CD4-positive, alpha-beta T cell treated with Interferon gamma for 1 hour (primary cell): ENCODE measurements at places on chromosomes 16 and 17.

DNA sequence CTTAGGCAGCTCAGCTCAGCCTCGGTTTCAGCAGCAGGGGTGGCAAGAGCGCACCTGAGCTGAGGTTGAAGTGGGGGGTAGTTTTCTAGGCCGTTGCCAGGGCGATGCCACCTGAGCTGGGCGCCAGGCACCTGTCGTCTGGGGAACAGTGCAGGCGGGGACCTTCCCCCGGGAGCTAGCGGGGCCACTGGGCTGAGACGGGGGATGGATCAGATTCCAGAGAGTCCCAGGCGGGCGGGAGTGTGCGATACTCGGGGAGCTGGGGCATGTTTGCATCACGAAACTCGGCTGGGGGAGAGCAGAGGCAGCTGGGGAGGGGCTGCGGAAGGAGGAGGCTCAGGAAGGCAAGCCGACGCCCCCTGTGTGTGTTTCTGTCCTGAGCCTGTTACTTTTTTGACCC is 477 bp upstream of the CLDN9 start:
- no peak for DNase-seq

DNA sequence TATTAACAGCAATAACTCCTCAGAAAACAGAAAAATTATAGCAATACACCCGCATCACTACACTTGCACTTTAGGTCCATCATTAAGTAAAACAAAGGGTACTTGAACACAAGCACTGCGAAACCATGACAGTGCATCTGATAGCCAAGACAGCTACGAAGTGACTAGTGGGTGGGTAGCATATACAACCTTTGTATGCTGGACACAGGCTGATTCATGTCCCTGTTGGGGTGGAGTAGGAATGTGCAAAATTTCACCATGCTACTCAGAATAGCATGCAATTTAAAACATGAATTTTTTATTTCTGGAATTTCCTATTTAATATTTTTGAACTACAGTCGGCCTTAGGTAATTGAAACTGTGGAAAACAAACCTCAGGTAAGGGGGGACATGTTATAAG is 2414.1 kb downstream of the TP53TG3F start:
- no peak for DNase-seq

DNA sequence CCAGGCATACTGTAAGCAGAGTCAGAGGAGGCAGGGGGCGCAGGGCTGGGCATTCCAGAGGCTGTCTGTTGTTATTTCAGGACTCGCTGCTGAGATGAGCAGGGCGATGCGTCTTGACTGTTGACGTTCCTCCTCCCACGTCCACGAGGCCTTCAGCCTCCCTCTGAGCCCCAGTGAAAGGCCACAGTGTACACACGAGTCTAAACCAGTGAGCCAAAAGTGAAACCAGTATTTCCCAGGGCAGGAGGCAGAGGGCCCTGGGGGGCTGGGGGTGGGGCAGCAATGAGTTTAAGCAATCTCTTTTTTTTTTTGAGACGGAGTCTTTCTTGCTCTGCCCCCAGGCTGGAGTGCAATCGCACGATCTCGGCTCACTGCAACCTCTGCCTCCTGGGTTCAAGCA is 21.5 kb downstream of the SMTNL2 start:
- DNase-seq, result no peak

- DNase-seq, result peak; percentile 68
These were observed at the start of gene HSD3B7 for GRCh38 chr16:30984669-30985400. Gene HSD3B7 (plus strand): TSS chr16:30985207. CDS start chr16:30985659, 452 bp downstream.

- DNase-seq, result no peak
These were observed 478.0 kb downstream of the SLC39A11 start for GRCh38 chr17:72614476-72614870.

- no peak for DNase-seq
These were observed 465 bp upstream of the PRSS22 start for GRCh38 chr16:2858245-2859025.

GRCh38 chr17:21425736-21426135 is 49.6 kb downstream of the KCNJ12 start:
- DNase-seq, result no peak

DNA sequence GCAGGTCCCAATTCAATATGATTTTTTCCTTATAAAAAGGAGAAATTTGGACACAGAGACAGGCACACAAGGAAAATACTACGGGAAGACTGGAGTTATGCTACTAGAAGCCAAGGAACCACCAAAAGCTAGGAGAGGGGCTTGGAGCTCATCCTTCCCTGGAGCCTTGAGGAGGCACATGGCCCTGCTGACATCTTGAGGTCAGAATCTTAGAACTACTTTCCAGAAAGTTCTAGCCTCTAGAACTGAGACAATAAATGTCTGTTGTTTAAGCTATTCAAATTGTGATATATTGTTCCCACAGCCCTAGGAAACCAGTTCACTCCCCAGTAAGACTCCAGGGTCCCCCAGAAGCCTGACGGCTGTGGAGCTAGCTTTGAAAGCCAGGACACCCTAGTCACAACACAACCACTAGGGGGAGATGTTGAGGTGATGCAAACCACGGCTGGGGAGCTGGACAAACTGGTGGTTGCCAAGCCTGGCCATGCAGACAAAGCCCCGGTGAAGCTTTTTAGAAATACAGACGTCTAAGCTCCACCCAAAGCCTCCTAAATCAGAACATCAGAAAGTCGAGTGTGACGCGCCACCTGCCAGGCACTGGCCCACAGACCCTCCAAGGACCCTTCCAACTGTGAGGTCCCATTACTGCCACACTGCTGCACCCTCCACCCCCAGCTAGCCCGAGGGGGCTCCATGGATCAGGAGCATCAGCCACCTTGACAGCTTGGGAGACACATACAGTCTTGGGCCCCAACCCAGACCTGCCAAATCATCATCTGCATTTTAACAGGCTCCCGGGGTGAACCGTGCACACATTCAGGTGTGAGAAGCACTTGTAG is 106.4 kb downstream of the SLC39A11 start:
- DNase-seq, result peak; percentile 41

DNA sequence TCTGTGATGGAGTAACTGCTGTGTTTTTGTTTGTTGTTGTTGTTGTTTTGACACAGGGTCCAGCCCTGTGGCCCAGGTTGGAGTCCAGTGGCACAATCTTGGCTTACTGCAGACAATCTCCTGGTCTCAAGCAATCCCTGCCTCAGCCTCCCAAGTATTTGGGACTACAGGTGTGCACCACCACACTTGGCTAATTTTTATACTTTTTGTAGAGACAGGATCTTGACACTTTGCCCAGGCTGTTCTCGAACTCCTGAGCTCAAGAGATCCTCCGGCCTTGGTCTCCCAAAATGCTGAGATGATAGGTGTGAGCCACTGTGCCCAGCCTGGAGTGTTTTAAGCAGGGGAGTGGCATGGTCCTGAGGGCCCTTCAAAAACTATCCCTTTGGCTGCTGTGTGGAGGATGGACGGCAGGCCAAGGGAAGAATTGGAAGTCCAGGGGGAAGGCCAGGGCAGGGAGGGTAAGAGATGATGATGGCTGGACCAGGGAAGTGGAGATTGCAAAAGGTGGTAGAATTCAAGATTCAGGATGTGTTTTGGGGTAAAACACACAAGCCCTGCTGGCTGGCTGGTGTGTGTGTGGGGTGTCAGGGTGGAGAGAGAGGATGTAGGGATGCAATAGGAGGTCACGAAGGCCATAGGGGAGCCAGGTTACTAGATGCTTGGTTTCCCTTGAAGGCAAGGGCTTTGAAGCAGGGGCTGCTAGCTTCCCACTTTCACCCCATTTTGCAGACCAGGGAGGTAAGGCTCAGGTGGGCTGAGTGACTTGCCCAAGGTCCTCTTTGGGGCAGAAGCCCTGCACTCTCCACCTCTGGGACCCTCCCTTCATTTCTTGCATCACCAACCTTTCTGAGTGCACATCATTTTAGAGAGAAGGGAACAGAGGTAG is 18.8 kb upstream of the PLLP start:
- DNase-seq, result no peak

DNA sequence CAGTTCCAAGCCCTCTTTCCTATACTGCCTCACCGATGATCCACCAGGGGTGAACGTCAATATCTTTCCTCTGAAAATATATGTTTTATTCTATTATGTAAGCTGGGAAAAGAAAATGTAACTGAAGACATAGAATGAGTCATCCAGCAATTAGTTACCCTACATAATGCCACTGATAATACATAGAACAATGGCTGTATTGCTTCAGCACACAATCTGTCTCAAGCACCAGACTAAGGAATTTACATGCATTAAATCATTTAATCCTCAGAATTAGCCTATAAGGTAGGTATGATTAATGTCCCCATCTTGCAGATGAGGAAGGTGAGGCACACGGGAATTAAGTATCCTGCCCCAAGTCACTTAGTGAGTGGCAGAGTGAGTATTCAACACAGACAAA is 472.8 kb downstream of the TOX3 start:
- no peak for DNase-seq

GRCh38 chr17:75181608-75182318 is 996 bp downstream of the SUMO2 start:
- peak; percentile 31 for DNase-seq

GRCh38 chr17:3547628-3548027 is 10.0 kb downstream of the TRPV3 start:
- no peak for DNase-seq

GRCh38 chr17:35766903-35767510 is 6.3 kb downstream of the C17orf50 start:
- DNase-seq, result peak; percentile 25

DNA sequence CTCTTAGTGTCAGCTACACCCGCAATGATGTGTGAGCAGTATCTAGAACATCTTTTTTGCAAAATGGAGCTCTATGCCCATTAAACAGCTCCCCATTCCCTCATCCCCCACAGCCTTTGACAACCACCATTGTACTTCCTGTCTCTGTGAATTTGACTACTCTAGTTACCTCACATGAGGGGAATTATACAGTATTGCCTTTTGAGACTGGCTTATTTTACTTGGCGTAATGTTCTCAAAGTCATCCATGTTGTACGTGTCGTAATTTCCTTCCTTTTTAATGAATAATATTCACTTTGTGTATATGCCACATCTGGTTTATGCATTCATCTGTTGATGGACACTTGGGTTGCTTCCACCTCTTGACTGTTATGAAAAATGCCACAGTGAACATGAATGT is 23.2 kb upstream of the CCL22 start:
- DNase-seq, result no peak

GRCh38 chr16:56985288-56985961 is 3.9 kb upstream of the NLRC5 start:
- peak; percentile 38 for DNase-seq

DNA sequence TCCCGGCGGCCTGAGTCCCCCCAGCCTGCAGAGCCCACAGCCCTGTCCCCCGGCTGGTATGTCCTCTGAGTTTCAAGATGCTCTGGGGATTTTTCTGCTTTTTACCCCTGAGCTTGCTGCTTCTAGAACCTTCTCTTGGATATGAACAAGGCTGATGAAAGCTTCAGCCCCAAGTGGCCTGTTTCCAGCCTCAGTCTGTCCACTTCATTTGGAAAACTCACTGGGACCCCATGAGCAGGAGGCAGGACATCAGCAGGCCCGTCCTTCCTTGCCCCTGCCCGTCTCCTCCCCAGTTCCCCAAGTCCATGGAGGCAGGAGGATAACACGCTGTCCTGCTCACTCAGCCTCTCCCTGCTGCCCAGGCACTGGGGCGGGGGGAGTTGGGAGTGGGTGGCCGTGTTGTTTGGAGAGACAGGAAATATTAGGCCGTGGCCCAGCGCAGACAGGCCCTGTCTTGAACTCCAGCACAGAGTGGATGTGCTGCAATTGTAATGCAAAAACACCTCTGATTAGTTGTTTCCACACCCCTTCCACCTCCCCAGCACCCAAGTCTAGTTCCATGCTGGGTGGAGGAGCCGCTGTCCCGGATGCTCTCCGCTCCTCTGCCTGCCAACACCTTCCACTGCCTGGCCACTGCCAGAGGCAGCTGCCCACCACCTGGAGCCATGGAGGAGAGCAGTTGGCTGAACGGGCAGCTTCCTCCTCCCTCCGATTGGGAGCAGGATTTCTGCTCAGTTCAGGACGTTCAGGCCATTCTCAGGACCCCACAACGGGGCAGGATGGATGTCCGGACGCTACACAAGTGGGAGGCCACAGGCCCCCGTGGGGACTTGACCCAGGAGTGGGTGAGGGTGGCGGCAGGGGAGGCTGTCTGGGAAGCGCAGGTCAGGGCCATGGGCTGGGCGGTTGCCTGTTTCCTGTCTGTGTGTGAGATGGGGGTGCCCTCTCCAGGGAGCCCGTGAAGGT is 216.9 kb upstream of the GSE1 start:
- no peak for DNase-seq

- no peak for DNase-seq
These were observed 27.2 kb upstream of the TOB1 start for GRCh38 chr17:50893183-50893993.

DNA sequence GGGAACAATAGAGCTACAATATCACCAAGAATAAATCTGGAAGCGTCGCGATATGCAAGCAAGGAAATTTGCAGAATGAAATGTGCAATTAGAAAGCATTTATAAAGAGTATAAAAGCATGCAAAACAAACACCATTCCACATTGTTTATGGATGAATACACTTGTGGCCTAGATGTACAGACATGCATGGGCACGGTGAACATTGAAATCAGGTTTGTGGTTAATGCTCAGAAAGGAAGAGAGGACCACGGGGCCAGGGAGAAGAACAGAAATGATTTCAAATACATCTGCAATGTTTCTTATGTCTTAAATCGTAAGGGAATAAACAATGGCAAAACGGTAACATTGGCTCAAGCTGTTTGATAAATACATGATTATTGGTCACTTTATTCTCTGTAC is 235.9 kb downstream of the FOXL1 start:
- no peak for DNase-seq

DNA sequence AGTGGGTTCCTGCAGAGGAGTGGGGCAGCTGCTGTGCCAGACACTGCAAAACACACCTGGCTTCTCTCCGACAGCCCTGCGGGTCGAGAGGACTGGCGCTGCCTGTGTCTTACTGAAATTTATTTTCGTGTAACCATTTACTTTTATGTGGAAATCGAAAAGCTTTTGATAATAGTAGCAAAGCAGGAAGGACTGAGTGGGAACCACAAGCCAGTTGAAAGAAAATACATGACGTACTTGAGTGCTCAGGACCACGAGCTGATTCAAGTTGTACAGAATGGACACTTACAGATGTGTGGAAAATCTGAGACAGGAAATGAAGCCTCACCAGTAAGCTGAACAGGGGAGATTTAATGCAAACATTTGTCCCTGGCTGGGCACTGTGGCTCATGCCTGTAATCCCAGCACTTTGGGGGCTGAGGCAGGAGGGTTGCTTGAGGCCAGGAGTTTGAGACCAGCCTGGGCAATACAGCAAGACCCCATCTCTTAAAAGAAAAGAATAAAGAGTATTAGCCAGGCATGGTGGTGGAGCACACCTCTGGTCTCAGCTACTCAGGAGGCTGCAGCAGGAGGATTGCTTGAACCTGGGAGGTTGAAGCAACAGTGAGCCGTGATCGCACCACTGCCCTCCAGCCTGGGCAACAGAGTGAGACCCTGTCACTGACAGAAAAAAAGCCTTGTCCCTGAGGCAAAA is 11.3 kb upstream of the RPL13 start:
- no peak for DNase-seq

GRCh38 chr16:88939245-88939971 is 37.6 kb downstream of the CBFA2T3 start:
- no peak for DNase-seq
